ENCODE measurements at places on chromosomes 7 and 10.

DNA sequence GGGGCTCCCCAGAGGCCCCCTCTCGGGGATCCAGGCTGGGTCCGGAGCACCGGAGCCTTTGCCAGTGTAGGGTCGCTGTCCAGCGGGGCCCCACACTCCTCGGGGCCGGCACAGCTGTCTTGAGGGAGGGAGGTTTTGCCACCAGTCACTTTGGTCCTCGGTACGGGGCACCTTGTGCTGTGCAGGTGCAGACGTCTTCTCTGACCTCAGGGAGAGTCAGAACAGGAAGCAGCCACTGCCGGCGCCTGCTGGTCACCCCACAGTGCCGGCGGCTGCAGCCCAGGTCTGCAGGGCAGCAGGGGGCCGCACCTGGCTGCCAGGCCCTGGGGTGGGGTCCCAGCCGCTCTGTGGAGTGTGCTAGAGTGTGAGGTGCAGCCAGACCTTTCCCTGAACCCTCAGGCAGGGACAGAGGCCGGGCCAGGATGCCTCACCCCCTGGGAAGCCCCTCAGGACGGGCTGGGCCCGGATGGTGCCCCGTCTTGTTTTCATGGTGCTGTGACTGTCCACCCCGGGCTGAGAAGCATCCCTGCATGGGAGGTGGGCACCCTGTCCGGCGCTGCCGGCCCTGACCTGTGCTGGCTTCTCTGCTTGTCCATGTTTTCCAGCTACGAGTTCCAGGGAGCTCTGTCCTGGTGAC lies 8.2 kb downstream of the MAFK start:
- no peak for DNase-seq

DNA sequence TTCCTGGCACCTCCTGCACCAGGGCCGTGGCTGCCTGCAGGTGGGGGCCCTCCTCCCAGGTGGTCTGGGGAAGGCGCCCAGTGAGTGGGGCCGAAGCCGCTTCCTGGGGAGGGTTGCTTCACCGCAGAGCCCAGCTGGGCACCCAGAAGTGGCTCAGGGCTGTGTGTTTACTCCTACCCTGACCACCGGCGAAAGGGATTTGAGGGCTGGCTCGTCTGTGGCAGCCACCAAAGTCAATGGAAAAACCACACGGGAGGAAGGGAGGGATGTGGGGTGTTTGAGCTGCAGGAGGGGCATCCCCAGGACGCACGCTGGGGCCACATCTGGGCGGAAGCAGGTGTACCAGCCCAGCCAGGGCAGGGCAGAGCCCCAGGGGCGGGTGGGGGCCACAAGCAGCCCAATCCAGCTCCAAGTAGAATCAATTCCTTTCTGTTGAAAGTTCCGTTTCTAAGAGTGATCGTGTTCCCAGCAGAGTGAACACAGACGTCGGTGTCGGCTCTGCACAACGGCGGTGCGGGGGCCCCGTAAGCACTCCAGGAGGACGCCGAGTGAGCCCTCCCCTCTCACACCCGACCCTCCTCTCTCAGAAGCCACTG lies 69.9 kb downstream of the FOXL3 start:
- no peak for DNase-seq

DNA sequence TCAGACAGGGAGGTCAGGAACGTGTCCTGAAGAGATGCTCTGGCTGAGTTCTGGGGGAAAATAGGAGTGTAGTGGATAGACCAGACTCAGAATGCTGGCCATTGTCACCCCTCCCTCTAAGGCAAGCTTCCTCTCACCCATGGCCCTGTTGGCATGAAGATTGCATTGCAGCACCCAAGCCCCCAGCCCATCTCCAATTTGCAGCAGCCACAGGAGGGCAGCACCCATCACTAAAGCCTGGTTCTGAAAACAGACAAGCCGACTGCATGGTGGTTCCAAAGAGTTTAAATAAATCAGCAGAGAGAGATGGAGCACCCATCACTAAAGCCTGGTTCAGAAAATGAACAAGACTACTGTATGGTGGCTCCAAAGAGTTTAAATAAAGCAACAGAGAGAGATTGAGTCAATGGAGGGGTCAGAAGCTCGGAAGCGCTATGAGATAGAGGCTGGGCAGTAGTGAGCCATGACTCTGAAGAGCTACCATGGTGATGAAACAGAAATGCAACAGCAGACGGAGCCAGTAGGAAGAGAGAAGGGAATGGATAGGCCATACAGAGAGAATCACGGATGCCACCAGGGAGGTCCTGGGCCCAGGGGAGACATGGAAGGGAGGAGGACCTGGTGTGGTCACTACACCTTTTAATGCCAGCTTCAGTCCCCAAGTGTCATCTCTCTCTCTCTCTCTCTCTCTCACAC lies 237.9 kb upstream of the MYO3A start:
- DNase-seq, result no peak

DNA sequence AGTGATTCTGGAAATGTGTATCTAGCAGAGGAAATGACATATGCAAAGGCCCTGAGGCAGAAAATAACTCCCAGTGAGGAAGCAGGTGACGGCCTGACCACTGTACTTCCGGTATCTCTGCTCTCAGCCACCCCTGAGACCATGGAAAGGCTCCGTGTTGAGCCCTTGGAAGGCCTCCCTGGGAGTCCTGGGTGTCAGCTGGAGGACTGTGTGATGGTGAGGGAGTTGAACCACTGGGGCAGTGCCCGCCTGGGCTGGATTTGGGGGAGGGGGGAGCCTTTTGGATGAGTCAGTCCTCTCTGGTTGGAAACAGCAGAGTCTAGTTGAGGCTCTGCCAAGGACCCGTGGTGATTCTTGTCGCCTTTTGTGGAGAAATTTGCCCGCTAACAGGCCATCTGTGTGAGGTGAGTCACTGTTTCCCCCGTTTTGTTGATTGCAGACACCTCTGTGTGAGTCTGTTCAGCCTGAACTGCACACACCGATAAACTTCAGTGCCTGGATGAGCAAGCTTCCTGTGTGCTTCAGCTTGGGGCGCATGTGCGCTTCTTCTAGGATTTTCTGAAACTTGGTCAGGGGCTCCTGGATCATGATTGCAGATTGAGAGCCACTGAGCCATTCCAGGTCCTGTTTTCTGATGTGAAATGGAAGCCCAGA lies 98.6 kb downstream of the GRK5 start:
- no peak for DNase-seq

GRCh38 chr7:159036916-159037605 lies 107.6 kb downstream of the VIPR2 start:
- DNase-seq, result no peak

GRCh38 chr10:24080207-24080606 lies 128.7 kb upstream of the KIAA1217 start:
- DNase-seq, result no peak

DNA sequence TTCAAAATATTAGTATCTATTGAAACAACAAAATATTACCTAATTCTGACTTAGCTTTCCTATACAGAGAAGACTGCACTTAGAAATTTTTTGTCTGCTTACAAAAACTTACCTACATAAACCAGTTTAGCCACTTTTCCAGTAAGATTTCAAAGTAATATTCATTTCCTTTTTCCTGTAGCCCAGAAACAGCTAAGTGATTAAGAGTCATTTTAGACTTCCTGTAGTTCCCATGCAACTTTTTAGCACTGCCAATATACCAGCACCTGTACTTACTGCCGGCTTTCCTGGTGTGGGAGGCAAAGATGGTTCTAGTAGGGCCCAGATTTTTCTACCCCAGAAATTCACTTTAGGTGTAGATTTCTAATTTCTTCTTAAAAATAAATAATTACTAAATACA lies 21.8 kb downstream of the NT5C2 start:
- DNase-seq, result no peak

DNA sequence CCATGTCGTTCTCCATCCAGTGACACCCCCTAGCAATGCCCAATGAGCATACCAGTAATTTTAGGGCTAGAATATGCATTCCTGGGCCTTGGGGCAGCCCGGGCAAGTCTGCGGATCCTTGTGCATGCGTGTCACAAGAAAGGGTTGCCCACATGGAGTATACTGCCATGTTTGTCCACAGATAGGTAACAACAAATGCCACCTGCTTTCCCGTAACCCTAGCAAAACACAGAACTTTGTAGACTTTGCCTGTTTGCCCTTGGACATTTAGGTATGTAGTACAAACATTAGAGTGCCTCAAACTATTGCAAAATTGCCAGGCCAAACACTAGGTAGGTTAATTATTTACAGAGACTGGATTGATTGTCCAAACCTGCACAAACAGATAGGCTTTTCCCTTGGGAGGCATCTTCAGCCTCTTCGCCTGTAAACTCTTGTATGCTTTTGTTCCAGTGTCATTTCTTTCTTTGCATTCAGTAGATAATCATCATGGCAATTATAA lies 117.0 kb downstream of the ADCY1 start:
- DNase-seq, result no peak

DNA sequence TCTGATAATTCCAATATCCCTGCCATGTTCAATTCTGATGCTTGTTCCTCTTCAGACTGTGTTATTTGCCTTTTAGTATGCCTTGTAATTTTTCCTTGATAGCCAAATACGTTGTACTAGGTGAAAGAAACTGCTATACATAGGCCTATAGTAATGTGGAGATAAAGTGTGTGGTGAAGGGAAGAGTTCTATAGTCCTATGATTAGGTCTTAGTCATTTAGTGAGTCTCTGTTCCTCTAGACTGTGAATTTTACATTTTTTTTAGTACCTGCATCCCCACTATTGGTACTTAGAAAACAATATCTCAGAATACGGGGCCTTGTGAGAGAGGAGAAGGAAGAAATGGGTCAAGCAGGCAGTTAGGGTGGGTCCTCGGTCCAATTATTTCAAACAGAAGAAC lies 59.6 kb upstream of the SEMA3E start:
- no peak for DNase-seq

DNA sequence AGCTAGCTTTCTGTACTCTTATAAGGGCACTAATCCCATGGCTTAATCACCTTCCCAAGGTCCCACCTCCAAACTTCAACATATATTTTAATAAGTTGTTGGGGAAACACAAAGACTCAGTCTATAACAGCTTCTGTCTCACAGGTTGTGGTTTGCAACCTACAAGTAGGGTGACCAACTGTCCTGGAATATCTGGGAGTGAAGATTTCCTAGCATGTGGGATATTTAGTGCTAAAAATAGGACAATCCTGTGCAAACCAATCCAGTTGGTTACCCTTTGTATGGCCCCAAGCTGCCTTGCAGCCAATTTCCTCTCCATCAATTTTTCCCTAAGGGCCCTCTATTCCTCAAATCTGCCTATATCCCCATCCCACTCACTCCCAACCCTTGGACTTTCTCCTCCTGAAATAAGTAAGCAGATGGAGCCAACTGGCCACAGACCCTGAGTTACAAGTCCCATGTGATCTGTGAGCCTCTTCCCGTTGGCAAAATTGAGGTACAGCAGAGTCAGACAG lies 82.3 kb downstream of the FAM13C start:
- no peak for DNase-seq

- no peak for DNase-seq
Measured at GRCh38 chr7:151225948-151226510, 976 bp downstream of the ABCF2 start.

DNA sequence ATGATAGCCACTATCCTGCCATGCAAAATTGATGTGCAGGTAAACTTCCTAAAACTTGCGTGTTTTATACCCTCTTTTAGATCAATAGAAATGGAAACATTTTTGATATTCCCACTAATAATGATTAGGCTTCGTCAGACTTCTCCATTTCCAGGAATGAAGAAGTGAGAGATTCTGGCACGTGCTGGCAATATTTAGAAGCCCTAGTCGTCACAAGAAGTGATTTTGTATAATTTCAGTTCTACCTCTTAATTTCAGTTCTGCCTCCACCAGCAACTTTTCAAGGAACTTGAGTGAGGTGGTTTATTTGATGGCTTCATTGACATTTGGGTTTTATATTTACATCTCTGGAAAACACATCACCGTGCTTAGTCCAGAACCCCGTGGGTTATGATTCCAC lies 61.9 kb downstream of the MRC1 start:
- no peak for DNase-seq

DNA sequence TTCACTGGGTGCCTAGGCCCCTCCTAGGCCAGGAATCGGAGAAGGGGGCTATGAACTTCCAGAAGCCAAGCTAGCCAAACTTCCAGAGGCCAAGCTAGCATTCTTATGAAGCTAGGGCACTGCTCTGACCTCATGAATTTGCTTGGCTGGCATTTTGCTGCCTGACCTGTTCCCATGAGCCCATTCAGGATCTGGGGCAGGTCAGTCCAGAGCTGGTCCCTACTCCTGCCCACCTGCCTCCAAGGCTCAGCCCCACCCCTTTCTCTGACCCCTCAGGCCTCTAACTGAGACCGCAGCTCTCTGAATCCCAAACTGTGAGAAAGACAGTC lies 1.3 kb upstream of the PPIF start:
- DNase-seq, result no peak

DNA sequence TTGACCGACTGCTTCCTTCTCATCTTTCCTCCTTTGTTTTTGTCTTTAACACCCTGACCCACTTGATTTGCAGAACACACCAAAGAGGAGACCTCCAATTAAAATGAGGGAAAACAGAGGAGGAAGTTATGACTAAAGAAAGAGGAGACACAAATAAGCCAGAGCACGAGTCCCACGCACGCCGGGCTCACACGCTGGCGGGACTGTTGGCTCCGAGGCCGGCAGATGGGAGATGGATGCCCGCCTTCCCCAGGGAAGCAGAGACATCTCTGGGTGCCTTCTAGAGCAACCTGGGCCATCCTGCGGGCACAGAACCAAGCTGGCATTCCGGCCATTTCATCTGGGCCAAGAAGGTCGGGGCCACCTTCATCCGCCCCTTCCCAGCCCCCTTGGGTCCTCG lies 5.6 kb downstream of the ADGRA1 start:
- DNase-seq, result no peak

GRCh38 chr10:108424656-108425055 lies 1260.2 kb upstream of the SORCS1 start:
- no peak for DNase-seq

DNA sequence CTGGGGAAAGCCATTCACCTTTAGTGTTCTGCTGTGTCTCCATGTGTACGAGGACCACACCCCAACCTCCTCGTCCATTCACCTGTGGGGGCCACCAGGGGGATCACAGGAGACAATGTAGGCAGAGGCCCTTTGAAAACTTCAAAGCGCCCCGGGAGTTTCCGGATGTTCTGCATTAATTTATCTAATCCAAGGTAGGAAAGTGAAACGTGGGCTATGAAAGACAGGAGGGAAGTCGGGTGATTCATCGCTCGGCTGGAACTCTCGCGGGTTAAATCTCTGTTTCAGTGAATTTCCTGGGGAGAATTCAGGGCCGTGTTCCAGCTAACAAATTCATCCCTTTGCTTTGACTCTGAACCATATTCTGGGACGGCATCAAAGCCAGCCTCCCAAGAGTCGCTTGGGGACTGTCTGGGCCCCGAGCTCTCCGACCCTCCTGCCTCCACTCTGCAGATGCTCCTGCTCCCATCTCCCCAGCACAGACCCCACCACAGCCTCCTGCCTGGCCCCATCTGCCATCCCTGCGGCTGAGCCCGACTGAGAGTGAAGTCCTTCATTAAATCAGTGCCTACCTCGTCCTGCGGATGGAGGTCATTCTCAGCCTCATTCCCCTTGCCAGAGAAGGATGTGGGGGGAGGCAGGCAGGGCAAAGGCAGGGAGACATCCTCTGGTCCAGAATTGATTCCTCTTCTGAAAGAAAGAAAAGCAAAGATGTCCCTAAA lies 114.1 kb upstream of the CARD11 start:
- no peak for DNase-seq

GRCh38 chr7:123573896-123574467 lies 16.4 kb upstream of the NDUFA5 start:
- no peak for DNase-seq

GRCh38 chr7:120205101-120205500 lies 67.9 kb upstream of the KCND2 start:
- no peak for DNase-seq
